H9 (cell line): ENCODE measurements at places on chromosomes 6 and 20. TPM values are rescaled to one million over a fixed set of nuclear protein-coding genes. Genes with fewer than 3 reads are reported as not detected.
A peak's percentile ranks its signal among the peaks of the same experiment; 100 is the strongest.

DNA sequence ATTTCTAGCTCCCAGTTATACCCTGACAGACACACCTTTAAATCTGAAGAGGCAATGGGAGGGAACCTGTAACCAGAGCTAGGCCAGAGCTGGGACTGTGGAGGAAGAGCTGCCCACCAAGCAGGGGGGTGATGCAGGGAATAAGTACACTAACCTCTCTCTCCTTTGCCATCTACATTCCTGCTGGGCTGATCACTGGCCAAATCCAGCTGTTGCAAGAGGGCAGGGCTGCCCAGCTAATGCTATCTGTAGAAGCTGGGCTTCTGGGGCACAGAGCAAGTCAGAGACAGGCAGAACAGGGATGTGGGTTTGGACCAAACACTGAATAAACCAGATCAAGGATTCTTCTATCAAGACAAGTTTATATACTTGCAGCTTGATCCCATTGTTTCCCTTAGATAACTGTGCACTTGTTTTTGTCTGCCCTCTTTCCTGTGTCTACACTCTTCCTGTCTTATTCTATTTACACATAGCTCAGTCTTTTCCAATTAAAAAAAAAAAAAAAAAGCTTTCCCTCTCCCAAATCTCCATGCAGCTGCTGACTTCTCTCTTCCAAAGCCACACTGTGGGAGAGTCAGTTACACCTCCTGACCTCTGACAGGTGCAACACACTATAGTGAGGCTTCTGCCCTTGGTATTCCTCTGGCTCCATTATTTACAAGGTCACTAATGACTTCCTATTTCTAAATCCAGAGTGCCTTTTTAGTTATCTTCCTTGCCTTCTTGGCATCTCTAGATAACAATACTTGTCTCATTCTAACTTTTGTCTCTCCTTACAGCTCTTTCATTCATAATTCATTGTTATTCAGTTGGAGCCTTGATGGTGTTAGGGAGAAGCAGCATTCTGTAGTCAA is 43.7 kb downstream of the TRIM38 start:
- DNase-seq: no peak

GRCh38 chr6:16354692-16355091 is 116.3 kb downstream of the GMPR start:
- DNase-seq: no peak

Gene KIAA0408
- total RNA-seq: 3.1 and 4.7 TPM in 2 replicates

GRCh38 chr6:125798734-125799508 is 8.2 kb downstream of the NCOA7 start:
- no peak for DNase-seq

Gene TAF8
- total RNA-seq: 30.4 and 32.9 TPM in 2 replicates

Gene OLIG3
- total RNA-seq: 0.22 and 0.42 TPM in 2 replicates

Gene SLC22A3
- total RNA-seq: 2.7 and 2.8 TPM in 2 replicates

GRCh38 chr6:715709-716491 is 23.0 kb upstream of the EXOC2 start:
- DNase-seq: no peak

DNA sequence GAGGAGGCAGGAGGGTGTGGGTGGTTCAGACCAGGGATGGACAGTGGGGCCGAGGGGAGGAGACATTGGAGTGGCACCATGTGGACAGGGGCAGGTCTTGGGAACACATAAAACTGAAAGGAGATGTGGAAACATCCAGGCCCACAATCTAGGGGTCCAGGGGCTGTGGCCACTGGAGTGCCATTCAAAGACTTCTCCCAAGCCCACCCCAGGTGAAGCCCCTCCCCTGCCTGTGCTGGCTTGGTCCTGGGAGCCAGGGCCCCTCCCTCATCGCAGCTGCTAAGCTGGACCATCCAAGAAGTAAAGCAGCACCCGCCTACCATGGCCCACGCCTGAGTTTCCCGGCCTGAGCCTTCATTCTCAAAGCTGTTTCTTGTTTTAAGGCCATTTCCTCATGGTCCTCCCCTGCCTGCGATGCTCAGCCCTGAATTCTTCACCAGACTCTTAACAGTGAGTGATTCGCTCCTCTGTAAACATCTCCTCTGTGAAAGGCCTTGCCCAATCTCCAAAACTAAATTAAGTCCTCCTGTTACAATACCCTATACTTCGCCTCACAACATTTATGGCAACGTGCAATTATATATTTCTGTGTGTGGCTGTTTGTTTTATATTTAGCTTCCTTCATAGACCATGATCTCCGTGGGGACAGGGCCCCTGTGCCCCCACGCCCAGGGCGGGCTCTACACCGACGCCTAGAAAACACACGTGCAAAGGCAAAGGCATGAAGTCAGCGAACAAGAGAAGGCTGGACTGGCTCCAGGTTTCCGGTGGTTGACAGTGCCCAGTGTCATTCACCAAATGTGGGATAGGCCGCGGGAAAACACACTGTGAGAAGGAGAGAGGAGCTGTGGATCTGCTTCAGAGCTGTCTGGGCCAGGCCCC is 267.8 kb downstream of the ERMARD start:
- peak; percentile 10 for DNase-seq

DNA sequence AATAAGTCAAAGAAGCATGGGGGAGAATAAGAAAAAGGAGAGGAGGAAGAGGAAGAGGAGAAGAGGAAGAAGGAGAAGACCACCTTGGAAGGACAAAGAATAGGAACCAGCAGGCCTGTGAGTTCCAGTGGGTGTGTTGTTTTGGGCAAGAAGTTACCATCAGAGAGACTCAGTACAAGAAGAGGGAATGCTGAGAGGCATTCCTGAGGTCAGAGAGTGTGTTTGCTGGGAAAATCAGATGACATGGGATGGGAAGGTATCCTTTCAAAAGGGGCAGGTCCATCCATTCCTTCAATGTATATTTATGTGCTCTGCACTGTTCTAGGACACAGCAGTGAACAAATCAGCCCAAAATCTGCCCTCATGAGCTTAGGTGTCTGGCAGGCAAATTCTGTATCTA is 40.5 kb upstream of the PRIM2 start:
- no peak for DNase-seq

DNA sequence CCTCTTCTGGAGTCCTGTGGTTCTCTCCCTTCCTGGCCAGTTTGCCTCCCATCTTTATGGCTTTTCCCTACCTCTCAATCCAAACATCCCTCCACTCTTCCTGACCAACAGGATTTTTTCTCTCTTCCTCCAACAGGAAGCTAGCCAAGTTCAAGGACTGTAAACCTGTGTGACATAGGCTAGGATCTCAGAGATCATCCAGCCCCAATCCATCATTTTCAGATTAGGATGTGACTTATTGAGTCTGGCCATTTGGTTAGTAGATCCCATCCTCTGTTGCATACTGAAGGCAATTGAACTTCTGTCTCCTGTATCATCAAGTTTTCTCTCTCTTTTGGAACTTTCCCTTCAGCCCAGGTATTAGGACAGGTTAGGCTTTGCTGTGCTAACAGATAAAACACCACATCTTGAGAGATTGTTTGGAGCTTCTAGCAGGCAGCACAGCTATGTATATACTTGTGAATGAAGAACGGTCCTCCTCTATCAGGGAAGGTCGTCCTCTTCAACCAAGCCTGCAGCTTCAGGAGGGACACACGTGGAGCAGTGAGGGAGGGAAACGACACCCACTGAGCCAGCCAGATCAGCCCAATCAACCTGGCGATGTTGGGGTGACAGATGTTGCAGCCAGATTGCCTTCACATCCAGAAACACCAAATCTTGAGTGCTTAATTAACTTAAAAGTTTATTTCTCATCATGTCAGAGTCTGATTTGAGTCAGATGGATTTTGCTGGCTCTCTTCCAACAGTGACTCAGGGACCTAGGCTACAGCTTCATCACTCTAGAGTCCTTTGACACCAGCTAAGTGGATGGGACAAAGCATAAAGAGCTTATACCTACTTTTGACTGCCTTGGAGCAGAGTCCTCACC is 106.8 kb downstream of the GJA10 start:
- DNase-seq: no peak

- DNase-seq: no peak
Observed at GRCh38 chr6:815348-815738, 122.4 kb upstream of the EXOC2 start.

Gene PPP1R14C
- 0.09 and 0.37 TPM in 2 replicates for total RNA-seq

GRCh38 chr6:109252261-109253041 is 129.8 kb downstream of the CD164 start:
- DNase-seq: no peak

DNA sequence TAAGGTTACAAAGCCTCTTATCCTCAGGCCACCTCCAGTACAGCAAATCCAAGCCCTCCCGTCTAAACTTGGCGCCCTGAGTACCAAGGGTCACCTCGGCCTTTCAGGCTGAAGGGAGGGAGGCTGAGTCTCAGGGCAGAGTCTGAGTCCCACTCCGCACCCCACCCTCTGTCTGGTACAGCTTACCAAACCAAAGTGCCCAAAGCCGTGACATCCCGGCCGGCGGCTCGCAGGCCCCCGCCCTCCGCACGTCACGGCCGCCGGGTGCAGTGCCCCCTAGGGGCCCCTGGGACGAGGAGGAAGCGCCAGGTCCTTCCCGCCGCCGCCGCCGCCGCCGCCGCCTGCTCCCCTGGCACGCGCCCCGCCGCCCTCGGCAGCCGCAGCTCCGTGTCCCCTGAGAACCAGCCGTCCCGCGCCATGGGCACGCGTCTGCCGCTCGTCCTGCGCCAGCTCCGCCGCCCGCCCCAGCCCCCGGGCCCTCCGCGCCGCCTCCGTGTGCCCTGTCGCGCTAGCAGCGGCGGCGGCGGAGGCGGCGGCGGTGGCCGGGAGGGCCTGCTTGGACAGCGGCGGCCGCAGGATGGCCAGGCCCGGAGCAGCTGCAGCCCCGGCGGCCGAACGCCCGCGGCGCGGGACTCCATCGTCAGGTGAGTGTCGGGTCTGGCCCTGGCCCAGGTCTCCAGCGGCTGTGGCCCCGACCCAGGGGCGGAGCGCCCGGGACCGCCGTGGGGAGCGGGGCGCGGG is at the start of gene MTHFD1L:
Gene MTHFD1L (plus strand): TSS at position 297 of the 741 bp plus-strand sequence. CDS start 121 bp downstream, at position 418.
- peak; percentile 84 for DNase-seq

DNA sequence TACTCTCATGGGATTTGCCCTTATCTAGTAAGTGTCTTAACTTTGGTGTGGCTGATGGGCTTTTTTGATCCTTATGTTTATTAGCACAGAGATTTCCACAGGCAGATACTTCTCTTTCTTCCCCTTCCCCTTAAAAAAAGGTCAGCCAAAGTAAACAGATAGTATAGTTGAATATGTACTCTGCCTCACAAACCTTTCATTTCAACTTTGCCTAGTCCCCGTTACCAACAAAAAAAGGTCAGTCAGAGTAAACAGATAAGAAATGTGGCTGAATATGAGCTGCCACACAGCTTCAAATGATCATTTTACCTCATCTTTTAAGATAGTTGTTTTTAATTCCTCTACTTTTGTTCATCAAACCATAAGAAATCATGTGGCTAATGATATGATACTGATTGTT is 34.1 kb upstream of the SLC35D3 start:
- no peak for DNase-seq

Gene FAM184A
- 10.4 and 11.4 TPM in 2 replicates for total RNA-seq

Gene TREML1
- total RNA-seq: not detected in 2 replicates

Gene PNPLA1
- 0.09 TPM in 1 of 2 replicates, not detected in the other for total RNA-seq

Gene MBOAT1
- 9.6 and 9.9 TPM in 2 replicates for total RNA-seq

Gene NR2E1
- not detected in 2 replicates for total RNA-seq

DNA sequence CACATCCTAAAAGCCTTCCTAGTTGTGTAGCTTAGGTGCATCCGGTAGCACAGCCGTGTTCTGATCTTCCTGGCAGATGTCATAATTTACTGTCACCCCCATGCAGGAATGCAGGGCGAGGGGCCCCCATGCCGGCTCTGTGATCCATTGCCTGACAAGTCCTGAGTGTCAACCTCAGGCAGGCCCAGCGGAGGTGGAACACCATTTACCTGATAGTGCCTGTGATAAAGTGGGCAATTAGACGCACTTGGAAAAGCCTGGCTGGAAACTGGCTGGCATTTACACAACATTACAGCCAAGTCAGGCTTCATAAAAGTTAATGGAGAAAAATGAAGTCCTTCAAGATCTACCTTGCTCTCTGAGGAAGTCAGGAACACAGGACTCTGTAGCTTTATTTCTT is 521.4 kb upstream of the JAG1 start:
- DNase-seq: no peak

GRCh38 chr6:119314885-119315272 is 34.7 kb downstream of the MAN1A1 start:
- no peak for DNase-seq

GRCh38 chr6:162688751-162689345 is 38.7 kb downstream of the PRKN start:
- no peak for DNase-seq

DNA sequence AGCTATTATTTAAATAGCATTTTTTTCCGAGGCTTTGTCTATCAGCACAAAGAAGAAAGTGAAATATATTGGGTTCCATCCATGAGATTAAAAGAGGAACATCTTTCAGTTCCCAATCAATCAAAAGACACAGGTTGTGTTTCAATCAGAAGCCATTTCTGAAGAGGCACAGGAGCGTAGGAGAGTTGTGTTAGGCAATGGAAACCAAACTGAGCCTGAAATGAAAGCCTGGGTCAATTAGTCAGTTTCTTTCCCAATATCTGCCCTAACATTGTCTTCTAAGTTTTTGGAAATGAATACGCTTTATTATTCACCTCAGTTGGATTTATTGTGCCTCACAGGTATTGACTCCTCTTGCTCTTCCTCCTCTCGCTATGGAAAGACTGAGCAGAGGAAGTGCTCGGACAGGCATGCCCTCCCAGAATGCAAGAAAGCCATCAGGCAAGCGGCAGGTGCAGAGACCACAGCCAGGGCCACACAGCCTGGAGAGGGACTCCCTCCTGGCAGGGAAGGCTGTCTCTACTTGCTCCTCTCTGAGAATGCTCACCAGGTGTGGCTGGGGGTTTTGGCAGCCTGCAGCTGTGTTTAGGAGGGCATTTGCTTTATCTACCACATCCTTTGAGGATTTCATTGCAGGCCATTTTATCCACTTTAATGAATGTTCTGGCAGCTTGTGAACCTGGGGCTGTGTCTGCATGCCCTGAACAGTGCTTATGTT is 100.8 kb upstream of the NEDD9 start:
- peak; percentile 39 for DNase-seq

GRCh38 chr20:59820204-59821041 is 113.0 kb downstream of the SYCP2 start:
- peak; percentile 11 for DNase-seq

DNA sequence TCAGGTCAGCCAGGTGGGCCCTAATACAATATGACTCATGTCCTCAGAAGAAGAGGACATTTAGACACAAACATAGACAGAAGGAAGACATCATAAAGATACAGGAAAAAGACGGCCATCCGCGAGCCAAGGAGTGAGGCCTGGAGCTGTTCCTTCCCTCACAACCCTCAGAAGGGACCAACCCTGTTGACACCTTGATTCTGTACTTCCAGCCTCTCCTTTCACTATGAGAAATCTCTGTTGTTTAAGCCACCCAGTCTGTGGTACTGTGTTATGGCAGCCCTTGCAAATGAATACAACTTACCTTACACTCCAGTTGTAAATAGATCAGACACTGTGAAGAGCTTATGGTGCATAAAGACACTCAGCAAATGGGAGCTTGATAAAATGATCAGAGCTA is 199.7 kb downstream of the SAMD5 start:
- DNase-seq: no peak

Gene SEMG1
- total RNA-seq: 1.4 and 2.0 TPM in 2 replicates
